ENCODE measurements at places on chromosomes 5 and 9. TPM values are rescaled to one million over a fixed set of nuclear protein-coding genes. Genes with fewer than 3 reads are reported as not detected.

TMEM215 gene
- total RNA-seq = not detected

SLC34A1 gene
- total RNA-seq = not detected

DDX4 gene
- total RNA-seq = not detected

TAF11L5 gene
- total RNA-seq = not detected

ADAMTS2 gene
- 62.0 TPM for total RNA-seq

LRRC19 gene
- not detected for total RNA-seq

PCDHB10 gene
- 2.6 TPM for total RNA-seq

TMEM141 gene
- 33.9 TPM for total RNA-seq

REEP2 gene
- total RNA-seq = 12.5 TPM

PCDHA8 gene
- total RNA-seq = not detected

CCDC180 gene
- total RNA-seq = 4.9 TPM

CRB2 gene
- total RNA-seq = not detected

IL3 gene
- not detected for total RNA-seq
